ENCODE measurements at places on chromosomes 11 and 22.

GRCh38 chr11:44886790-44887140 lies 63.9 kb downstream of the TP53I11 start:
- no peak for DNase-seq

DNA sequence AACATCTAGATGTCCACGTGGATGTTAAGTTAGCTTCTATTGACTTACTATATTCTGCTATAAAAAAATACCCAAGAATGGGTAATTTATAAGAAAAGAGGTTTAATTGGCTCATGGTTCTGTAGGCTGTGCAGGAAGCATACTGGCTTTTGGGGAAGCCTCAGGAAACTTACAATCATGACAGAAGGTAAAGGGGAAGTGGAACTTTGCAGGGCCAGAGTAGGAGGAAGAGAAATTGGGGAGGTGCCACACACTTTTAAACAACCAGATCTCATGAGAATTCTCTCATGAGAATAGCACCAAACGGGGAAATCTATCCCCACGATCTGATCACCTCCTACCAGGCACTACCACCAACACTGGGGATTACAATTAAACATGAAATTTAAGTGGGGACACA lies 689.3 kb downstream of the METTL15 start:
- no peak for DNase-seq

GRCh38 chr11:120703358-120704152 lies 192.0 kb downstream of the GRIK4 start:
- no peak for DNase-seq

DNA sequence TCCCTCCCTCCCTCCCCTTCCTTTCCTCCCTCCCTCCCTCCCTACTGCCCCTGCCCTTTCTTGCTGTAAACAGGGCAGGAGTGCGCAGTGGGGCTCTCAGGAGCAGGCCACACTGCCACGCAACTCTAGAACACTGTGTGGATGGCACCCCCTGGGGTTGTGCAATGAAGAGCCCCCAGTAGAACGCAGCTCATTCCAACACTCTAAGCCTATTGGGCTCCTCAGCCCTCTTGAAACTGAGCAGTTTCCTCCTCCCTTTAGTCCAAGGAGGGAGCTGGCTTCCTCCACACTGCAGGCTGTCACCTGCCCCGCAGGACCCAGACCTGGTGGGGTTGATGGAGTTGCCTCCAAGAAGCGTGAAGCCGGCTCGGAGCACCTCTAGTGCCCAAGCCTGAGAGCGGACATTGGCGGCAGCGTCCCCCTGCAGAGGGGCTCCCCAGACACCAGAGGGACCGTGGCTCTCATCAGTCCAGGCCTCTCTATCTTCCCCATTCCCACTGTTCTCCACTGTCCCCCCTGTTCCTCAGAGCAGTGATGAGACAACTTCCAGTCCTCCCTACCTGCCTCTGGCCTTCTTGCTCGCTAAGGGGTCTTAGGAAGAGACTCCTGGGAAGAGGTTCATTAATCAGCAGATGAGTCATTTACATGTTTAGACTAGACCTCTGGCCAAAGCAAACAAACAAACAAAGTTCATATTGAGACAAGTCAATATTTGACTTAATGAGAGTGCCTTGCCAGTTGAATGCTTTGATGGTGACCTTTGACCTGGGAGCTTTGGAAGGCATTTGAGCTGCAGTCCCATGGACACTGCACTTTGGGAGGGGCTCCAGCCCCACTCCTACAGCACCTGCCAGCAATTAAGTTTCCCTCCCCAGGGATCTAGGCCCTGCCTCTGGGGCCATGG lies 64.0 kb downstream of the RPUSD4 start:
- DNase-seq, result no peak

DNA sequence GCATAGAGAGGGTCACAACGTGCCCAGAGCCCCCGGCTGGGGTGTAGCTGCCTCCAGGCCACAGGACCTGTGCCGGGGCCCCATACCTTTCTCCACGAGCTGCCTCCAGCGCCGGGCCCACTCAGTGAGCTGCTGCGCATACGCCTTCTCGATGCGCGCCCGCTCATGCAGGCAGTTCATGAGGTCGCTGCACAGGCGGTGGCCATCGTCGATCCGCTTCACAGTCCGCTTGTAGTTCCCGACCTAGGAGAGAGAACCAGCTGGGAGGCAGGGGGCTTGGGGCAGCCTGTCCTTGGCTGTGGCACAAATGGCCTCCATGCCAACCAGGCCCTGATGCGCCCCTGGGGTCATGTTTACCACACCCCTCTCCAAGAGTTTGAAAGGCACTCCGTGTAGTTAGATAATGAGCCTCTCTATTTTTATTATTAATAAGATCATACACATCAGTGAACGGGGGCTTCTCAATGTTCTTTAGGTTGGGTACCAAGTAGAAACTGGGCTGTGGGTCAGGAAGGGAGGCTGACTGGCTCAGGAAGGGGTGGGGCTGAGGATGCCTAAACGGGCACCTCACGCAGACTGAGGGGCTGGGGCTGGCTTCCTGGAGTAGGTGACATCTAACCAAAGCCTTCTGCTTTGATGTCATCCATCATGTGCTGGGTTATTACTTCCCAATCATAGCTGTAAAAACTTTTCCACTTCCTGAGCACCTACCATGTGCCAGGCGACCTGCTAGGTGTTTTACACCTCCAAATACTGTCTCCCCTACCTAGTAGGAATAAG lies 36.5 kb upstream of the ARFGAP3 start:
- DNase-seq, result no peak

DNA sequence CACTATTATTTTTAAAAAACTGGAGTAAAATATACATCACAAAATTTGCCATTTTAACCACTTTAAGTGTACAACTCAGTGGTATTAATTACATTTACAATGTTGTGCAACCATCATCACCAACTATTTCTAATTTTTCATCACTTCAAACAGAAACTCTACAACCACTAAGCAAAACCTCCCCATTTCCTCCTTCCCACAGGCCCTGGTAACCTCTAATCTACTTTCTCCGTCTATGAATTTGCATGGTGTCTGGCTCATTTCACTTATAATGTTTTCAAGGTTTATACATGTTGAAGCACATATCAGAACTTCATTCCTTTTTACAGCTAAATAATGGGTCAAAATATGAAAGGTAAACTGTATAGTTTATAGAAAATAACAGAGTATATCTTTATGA lies 24.4 kb downstream of the DDI1 start:
- DNase-seq, result no peak

- DNase-seq, result no peak
These were observed 50.4 kb downstream of the PARVB start for GRCh38 chr22:44074337-44074984.

DNA sequence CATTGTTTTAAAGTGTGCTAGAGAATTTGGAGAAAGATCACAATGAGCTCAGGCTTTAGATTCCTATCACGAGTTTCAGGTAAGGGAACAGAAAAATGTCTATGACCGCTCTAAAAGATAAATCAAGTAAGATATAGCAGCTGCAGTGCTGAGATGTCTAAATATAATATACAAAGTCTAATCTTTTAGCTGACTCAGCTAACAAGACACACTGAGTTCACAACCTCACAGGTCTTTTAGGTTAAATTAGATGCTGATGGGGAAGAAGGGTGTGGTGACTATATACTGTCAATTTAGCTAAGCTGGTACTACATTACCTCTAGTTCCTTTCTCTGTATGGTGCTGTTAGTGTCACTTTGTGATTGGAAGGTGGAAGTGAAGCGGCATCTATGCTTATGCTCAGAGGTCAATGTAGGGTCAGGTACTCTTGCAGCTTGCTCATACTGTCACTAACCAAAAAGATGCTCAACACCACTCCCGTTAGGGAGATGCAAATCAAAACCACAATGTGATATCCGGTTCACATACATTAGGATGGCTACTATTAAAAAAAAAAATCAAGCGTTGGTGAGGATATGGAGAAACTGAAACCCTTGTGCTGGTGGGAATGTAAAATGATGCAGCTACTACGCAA lies 283.5 kb downstream of the SWAP70 start:
- DNase-seq, result no peak

DNA sequence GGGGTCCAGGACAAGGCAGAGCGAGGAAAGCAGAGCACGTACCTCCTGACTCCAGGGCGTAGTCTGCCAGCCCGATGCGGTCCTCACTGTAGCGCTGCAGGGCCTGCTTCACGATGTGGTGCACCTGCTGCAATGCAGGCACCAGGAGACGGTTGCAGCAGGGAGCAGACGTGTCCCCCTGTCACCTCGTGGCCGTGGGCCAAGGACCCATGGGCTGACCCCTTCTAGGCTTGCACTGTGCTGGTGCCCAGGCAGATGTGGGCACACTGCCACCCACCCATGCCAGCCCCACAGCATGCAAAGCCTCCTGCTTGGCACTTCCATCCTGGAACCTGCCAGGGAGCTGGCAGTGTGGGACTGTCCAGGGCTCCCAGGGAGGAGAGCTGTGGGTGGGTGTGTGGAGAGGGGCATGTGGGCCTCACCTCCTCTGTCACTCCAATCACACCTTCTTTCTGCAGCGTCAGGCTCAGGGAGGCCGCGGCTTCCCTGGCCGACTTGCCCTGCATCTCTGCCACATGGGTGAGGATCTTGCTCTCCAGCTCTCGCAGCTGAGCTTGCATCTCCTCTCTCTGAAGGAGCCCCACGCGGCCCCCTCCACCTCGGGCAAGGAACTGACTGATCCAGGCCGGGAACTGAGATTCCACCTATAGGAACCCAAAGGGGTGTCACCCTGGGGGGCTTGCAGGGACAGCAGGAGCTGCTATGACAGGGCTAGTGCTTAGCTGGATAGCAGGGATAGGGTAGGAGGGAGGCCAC lies 16.3 kb downstream of the SUN2 start:
- no peak for DNase-seq

Data from HEK293T (cell line).